Stimulated activated CD4-positive, alpha-beta T cell treated with anti-CD3 and anti-CD28 coated beads, Interleukin-4, amount 100 ng/mL, for 48 hours (primary cell): ENCODE measurements at places on chromosomes 13 and 19.

- DNase-seq, result no peak
Observed at GRCh38 chr13:95956589-95957148, 96.5 kb downstream of the UGGT2 start.

GRCh38 chr13:27971776-27972477 lies 2.8 kb upstream of the CDX2 start:
- DNase-seq, result no peak

- DNase-seq, result no peak
Observed at GRCh38 chr13:23960566-23961156, 63.4 kb upstream of the C1QTNF9B start.

GRCh38 chr19:49570997-49571676 lies 9.2 kb downstream of the NOSIP start:
- no peak for DNase-seq

DNA sequence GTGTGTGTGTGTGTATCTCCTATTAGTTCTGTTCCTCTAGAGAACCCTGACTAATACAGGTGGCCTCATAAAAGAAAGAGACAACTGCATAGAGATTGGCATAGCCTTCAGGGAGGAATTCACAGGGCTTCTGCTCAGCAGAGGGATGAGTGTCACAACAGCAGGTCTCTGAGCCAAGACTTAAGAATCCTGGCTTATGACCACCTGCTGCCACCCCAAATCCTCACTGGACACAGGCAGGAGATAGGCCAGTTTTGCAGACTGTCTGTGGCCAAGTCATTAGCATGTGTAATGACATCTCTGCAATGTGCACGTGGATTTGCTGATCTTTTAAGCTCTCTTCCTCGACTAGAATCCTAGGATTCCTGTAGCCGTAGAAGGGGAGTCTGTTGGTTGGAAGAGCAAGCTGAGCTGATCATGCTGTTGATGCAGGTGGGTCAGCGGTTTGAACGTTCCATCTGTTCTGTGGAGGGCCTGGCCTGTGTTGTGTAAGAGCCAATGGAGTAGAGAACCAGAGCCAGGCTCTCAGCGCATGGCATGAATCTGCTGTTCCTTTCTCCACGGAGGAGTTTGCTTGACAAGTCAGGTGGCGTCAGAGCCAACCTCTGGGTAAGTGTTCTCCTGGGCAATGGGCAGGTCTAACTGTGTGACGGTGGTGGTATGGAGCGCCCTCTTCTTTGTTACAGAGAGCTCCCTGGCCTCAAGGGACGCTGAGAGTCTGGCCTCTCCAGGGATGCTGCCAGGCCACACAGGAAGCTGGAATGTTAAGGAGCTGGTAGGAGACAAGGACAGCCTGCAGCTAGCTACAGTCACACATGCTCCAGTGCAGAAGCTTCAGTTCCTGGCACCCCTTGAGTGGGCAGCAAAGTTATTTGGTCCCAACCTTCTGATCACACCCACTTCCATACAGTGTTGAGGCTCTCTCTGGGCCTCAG lies 503.1 kb downstream of the FOXO1 start:
- DNase-seq, result no peak

DNA sequence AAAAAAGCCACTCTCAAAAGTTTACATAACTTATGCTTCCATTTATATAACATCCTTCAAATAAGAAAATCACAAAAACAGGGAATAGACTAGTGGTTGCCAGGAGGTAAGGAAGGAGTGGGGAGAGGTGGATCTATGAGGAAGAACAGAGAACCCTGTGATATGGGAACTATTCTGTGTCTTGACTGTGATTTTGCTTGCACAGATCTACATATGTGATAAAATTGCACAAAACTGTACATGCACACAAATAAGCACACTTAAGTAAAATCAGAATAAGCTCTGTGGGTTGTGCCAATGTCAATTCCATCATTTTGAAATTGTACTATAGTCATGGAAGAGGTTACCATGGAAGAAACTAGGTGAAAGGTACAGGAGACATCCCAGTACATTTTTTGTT lies 121.6 kb upstream of the SGCG start:
- DNase-seq, result no peak

DNA sequence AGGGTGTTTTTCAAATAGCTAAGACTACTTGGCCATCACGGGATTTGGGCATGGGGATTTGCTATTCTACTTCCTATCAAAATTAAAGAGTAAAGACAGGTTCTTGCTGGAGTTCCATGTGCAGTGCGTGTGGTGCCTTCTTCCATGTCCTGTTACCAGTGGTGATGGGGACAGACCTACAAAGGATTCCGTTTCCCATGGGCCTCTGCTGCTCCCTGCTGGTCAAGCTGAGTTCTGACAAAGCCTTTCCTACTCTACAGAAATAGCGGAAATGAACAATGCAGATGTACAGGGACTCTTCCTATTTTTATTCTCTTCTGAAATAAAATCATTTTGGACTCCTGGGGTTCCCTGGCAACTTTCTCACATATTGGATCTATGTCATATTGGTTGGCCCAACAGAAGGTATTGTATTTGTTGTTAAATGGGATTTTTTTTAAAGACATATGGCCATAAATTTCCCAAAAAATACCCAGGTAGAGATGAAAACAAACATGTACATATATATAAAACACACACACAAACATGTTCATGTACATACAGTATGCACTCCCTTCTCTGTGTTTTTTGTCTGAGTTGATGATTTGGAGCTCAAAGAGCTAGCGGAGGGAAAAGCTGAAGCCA lies 90.5 kb upstream of the SLC15A1 start:
- peak; percentile 63 for DNase-seq
